ENCODE measurements at places on chromosomes 6 and 20.

- DNase-seq, result no peak
Observed at GRCh38 chr6:53822401-53823125, 27.8 kb downstream of the LRRC1 start.

DNA sequence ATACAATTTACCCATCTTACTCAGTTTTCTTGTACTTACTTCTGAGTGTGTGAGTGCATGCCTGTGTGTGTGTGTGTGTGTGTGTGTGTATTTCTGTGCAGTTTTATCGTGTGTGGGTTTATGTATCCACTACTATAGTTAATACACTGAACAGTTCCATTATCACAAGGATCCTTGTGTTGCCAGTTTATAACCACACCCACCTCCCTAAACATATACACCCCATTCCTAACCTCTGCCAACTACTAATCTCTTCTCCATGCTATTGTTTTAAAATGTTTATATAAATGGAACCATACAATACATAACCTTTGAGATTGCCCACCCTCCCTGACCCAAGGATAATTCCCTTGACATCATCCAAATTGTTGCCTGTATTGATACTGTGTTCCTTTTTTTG lies 18.7 kb downstream of the POFUT1 start:
- no peak for DNase-seq

DNA sequence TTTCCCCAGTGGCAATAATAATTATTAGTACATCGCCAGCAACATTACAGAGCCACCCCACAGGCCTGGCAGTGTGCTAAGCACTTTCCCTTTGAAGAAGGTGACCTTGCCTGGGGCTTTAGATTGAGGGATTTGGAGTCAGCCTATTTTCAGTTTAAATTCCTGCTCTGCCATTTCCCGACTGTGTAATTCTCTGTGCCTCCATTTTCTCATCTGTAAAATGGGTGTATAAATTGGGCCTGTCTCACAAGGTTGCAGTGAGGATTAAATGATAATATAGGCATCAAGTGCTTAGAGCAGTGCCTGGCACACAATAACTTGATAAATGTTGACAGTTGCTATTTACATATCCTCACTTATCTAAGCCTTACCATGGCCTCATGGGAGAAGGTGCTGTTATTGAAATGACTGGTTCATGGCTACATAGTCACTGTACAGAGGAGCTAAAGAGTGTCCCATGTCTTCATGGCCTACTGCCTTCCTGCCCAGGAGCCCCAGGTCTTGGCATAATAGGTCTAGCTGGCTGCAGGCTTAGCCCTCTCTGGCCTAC lies 5.1 kb upstream of the SCRT2 start:
- DNase-seq, result no peak

- DNase-seq, result no peak
Observed at GRCh38 chr20:16684416-16684815, 45.4 kb upstream of the SNRPB2 start.

GRCh38 chr6:136491754-136492153 lies 58.5 kb downstream of the MAP7 start:
- DNase-seq, result no peak

GRCh38 chr20:665276-665675 lies 10.3 kb downstream of the SCRT2 start:
- no peak for DNase-seq

DNA sequence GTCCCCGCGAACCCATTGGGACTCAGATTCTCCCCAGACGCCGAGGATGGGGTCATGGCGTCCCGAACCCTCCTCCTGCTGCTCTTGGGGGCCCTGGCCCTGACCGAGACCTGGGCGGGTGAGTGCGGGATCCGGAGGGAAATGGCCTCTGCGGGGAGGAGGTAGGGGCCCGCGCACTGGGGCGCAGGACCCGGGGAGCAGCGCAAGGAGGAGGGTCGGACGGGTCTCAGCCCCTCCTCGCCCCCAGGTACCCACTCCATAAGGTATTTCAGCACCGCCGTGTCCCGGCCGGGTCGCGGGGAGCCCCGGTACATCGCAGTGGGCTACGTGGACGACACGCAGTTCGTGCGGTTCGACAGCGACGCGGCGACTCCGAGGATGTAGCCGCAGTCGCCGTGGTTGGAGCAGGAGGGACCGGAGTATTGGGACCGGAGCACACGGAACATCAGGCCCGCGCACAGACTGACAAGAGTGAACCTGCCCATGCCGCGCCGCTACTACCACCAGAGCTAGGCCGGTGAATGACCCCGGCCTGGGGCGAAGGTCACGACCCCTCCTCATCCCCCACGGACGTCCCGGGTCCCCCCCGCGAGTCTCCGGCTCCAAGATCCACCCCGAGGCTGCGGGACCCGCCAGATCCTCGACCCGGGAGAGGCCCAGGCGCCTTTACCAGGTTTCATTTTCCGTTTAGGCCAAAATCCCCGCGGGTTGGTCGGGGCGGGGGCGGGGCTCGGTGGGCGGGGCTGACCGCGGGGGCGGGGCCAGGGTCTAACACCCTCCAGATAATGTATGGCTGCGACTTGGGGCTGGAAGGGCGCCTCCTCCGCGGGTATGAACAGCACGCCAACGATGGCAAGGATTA lies 15.7 kb upstream of the HLA-A start:
- no peak for DNase-seq

DNA sequence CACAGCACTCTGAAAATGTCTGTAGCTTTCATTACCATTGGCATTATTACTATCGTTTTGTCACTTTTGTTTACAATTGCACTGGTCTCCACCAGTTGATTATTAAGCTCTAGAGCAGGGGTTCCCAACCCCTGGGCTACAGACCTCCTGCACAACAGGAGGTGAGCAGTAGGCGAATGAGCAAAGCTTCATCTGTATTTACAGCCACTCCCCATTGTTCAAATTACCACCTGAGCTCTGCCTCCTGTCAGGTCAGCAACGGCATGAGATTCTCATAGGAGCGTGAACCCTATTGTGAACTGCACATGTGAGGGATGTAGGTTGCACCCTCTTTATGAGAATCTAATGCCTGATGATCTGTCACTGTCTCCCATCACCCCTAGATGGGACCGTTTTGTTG lies 126.4 kb downstream of the ATXN1 start:
- DNase-seq, result no peak

GRCh38 chr6:34745277-34746103 lies 11.8 kb upstream of the SNRPC start:
- no peak for DNase-seq

- DNase-seq, result no peak
Observed at GRCh38 chr20:60480950-60481742, 522.9 kb downstream of the CDH26 start.

DNA sequence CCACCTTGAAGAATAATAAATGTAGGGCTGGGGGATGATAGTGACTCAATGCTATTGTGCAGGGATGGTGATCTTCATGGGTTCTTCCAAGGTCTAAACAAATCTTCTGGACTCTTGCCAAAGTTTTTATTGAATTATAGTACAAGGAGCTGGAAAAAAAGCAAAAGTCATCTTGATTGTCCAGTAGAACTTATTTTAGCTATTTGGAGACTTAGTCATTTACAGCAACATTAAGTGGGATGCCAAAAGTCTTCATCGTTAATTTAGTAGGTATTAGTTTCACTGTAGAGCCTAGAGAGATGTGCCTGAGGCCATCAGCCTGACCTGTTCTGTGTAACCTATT lies 212.9 kb upstream of the TBX18 start:
- no peak for DNase-seq
